ENCODE measurements at places on chromosomes 7 and 10.

GRCh38 chr10:72259491-72260238, 14.1 kb upstream of the DDIT4 start:
- DNase-seq = no peak

- no peak for DNase-seq
Measured at GRCh38 chr10:113118882-113119281, 168.8 kb downstream of the TCF7L2 start.

DNA sequence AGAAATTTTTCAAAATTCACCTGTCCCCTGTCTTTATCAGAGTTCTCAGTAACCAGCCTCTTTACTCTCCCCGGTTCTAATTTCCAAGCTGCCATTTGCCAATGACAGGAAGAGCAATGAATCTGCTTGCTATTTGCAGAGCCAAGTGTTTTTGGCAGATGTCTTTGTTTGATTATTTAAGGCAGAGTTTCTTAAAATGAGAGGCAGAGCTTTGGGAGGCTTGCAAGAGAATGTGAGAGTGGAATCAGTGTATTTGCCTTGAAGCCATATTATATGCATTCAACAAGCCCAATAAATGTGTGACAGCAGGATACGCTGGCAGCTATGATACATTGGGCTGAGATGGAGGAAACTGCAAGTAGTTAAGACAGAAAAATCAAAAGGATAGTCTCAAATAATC, 196.5 kb downstream of the PHF14 start:
- DNase-seq = no peak

DNA sequence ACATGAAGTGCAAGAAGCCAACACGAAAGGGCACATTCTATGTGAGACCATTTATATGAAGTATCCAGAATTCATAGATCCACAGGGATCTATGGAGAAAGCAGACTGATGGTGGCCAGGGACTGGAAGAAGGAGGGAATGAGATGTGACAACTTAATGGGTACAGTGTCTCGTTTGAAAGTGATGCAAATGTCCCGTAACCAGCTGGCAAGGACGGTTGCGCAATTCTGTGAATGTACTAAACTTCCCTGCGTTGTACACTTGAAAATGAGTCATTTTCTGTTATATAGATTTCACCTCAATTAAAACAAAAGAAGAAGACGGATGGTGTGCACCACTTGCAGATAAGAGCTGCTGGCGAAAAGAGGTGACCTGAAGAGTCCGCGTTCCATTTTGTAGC, 861.1 kb downstream of the TYW1 start:
- no peak for DNase-seq

DNA sequence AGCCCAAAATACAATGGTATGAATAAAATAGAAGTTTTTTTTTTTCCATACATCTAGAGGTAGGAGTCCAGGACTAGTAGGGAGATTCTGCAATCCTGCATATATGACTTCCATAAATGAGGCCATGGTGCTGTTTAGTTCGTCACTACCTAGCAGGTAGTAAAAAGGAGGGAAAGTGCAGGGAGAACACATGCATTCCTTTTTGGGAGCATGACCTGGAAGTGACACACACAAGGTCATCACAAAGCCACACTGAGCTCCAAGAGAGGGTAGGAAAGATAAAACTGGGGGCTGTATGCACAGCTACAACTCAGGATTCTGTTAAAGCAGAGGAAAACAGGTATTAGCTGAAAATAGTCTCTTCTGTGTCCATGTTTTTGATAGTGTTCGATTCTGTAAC, 2.2 kb downstream of the CROT start:
- no peak for DNase-seq
